EL (cell line): ENCODE measurements at places on chromosomes 6 and 20.

- DNase-seq = peak; percentile 27
Measured at GRCh38 chr6:624979-625378, 31.9 kb downstream of the HUS1B start.

DNA sequence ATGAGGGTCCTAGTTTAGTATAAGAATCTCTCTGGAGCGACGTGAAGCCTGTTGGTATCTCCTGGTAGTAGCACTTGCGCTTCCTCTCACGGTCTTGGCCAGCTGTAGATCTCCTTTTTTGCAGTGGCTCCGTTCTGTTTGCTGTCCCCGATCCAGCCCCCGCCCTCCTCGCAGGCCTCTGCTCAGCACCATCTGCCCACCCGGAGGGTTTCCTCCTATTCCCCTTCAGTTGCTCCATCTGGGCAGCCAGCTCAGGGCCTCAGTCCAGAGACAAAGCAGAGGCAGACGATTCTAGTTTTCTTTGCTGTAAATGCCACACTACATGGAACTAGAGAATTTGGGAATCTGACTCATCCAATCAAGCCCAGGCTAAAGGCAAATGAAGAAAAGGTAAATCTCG lies 126.6 kb downstream of the TIAM2 start:
- peak; percentile 29 for DNase-seq

DNA sequence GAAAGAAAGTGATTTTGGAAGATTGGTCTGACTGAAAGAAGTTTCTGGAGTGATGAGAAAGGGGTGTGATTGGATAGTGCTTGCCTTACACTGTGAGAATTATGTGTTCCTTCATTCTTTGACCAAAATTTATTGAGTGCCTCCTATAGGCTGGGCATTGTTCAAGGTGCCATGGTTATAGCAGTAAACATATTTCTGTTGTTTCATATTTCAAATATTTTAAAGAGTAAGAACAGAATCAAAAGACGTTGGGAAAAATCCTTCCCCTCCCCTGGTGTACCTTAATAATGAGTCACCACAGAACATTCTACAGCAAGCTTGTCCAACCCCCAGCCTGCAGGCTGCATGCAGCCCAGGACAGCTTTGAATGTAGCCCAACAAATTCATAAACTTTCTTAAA lies 78.6 kb downstream of the GCLC start:
- DNase-seq = peak; percentile 27

GRCh38 chr20:24568842-24569241 lies 99.4 kb downstream of the SYNDIG1 start:
- DNase-seq = no peak

DNA sequence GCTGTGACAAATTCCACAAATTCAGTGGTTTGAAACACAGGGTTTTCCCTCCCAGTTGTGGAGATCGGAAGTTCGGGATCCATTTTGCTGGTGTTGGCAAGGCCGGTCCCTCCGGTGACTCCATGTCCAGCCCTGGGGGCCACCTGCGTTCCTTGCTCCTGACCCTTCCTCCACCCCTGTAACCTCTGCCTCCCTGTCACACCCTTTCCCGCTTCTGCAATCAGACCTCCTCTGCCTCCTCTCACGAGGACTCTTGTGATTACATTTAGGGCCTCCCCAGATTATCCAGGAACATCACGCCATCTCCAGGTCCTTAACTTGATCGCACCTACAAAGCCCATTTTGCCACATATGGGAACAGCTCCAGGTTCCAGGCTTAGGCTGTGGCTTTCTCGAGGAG lies 12.5 kb downstream of the RPS6KA2 start:
- DNase-seq = no peak
